Stimulated activated CD4-positive, alpha-beta T cell treated with anti-CD3 and anti-CD28 coated beads, Interleukin-12 subunit alpha, Interleukin-12 subunit beta, amount 100 ng/mL, for 48 hours (primary cell): ENCODE measurements at places on chromosomes 7 and 10.
A peak's percentile ranks its signal among the peaks of the same experiment; 100 is the strongest.

GRCh38 chr10:119205894-119206602 is 1.3 kb upstream of the GRK5 start:
- DNase-seq, result no peak

DNA sequence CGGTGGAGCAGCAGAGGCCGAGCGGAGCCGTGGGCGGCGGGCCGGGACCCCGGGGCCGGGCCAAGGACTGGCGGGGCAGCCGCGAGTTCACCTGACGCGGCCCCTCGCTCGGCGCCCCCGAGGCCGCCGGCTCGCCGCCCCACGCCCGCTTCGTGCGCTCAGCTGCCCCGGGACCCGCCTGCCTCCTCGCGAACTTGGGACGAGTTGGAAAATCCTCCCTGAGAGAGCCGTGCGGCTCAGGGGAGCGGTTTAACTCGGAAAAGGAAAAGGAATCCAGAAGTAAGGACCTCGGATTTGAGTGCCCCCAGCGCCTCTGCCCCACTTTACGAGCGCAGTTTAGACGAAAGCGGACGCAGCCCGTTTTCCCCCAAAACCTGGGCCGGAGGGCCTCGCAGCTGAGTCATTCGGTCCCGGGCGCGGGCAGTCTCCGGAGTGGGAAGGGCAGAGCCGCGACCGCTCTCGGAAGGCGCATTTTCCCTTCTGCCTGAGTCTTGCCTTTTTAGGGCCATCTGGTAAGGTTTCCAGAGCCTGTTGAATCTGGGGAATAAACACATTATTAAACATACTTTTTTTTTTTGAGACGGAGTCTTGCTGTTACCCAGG is 744 bp downstream of the CREM start:
- peak; percentile 62 for DNase-seq

DNA sequence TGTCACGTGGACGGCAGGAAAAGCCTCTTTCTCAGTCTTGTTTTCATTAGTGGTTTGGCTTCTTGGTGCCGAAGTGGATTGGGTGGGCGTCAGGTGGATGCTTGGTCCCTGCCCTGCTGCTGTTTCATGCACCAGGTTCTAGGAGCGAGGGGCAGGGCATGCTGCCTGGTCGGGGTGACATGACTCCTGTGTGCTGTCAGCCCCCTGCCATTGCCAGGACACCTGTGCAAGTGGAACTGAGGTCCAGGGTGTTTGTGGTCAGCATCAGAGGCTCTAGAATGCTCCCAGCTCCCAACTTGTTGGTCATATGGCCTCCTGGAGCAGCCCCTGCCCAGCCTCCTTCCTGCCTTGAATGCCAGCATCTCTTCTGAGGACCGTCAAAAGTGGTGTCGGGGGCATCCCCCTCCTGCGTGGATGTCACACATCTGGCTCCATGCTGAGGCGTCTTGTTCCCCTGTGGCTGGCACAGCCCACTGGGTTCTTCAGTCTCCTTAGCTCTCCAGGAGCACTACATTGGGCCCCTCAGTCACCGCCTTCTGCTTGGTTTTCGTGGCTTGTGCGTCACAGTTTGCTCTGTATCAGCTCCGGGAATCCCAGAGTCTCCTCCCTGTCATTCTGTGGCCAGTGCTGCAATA is 24.8 kb downstream of the ADCY1 start:
- DNase-seq, result no peak

DNA sequence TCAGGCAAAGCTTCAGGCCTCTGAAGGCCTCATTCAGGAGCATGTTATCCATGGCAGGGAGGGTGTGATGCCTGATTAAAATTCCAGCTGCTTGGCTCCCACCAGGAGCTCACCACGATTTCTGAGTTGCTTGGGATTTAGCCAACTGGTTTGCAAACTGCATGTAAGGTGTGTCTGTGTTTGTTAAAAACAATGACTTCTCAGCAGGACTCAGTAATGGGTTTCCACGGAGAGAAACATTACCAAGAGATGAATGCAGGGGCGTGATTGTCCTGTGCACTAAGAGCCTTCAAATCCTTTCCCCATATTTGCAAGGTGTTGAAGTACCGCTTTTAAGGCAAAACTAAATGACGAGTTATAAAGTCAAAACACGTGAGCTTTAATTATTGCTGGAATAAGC is 88.8 kb upstream of the BTBD16 start:
- no peak for DNase-seq

- no peak for DNase-seq
Measured at GRCh38 chr10:14567421-14567820, 207.3 kb downstream of the FAM107B start.

DNA sequence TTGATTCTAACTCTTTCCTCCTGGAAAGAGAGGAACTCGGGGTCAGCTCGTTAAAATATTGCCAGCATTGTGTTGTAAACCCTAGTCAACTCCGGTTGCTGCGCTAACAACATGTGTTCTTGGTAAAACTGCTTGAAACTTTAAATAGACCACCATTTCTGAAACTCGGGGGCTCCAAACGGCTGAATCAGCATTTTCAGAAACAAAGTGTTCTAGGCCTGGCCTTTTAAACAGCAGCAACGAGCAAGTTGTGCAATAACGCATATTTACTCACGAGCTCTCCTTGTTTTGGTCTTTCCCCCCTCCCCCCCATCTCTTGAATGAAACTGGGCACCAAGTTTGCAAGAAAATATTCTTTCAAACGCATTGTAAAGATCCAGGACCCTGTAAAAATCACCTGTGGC is 9.2 kb upstream of the GRB10 start:
- DNase-seq, result no peak

GRCh38 chr7:155951554-155952158 is 139.4 kb upstream of the SHH start:
- no peak for DNase-seq

DNA sequence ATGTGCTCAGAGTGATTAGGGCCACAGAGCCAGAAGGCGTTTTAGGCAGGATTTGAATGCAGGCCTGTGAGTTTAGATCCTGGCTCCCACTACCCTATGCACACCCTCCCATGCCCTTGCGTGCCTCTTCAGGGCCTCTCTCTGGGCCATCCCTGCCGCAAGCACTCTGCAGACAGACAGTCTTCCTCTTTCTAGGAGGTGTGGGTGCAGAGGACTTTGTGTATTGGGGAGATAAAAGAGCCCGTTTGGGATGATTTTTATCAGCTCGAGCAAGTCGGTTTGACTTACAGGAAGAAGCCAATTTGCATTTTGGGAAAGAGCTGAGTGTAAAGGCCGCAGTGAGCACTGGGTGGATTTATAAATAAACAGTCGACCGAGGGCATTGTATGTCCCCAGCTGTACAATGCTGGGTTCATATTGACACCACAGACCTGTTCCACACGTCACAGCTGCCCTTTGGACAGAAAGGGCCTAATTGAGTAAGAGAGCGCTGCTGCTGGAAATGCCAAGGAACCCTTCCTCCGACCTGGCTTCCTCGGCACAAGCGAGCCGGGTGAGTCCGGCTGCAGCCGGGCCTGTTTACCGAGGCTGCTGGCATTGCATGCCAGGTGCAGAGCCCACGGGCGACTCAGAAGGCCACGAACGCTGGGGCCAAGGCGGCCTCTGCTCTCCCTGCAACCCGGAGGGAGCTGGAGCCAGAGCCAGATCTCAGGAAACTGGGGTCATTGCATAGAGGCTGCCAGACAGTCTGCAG is 25.1 kb downstream of the ZMIZ1 start:
- no peak for DNase-seq

- no peak for DNase-seq
Measured at GRCh38 chr7:33870120-33870519, 35.2 kb upstream of the BMPER start.

GRCh38 chr10:4503076-4503475 is 322.9 kb upstream of the AKR1E2 start:
- no peak for DNase-seq

DNA sequence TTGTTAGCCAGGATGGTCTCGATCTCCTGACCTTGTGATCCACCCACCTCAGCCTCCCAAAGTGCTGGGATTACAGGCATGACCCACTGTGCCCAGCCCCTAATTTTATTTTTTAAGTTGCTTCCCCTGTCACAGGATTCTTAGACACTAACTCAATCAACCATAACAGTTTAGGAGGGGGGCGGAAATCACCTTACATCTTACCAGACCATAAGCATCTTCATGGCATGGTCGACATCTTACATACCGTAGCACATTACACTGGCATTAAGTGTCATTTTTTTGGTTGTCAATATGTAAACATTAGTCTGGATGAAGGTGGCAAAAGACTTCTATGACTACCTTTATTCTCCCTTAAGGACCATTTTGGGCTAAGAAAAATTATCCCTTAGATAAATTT is 95.6 kb downstream of the TRIM24 start:
- no peak for DNase-seq

DNA sequence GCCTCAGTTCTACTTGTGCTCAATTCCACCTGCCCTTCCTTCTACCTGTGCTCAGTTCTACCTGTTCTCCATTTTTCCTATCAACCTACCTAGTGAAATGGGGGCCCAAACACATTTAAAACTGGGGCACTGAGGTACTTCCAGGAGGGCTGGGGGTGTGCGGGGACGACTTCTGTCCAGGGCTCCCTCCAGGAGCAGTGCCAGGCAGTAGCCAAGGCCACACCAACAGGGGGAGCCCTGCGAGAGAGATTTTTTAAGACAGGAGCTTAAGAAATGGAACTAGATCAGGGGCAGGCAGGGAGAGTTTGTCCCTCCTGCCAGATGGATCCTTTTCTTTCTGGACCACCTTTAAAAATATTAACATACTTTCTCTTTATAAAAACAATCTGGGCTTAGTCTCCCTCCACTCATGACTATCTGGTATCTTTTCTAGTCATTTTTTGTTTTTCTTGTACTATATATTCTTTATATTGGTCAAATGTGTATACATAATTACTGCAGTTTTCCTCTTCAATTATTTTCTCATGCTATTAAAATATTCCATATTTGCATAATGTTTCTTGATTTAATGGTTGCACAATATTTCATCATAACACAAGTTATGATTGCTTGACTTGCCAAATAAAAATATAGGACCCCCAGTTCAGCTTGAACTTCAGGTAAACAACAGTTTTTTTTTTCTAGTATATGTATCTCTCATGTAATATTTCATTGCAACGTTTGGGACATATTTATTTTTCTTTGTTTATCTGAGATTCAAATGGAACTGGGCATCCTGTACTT is 47.3 kb upstream of the INSYN2A start:
- no peak for DNase-seq

GRCh38 chr7:95421000-95421846 is 13.6 kb downstream of the PON2 start:
- no peak for DNase-seq

DNA sequence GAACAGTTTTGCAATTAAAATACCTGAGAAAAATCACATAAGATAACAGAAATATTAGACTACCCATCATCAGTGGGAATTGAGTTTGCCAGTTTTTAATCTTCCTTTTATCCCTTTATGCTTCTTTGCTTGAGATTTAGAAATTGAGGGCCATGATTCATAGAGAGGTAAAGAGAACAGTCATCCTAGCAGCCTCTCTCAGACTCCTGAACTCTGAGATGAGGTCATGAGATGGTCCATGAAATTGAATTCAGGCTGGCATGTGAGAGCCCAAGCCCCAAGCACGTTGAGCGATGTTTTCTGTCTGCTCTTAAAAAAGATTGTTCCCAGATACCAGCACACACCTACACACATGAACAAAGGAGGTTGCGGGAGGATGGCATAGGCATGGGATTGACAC is 91.1 kb downstream of the CREB5 start:
- no peak for DNase-seq

GRCh38 chr10:11546581-11546980 is 64.9 kb downstream of the USP6NL start:
- no peak for DNase-seq

GRCh38 chr10:124650820-124651401 is 93.3 kb downstream of the FAM53B start:
- DNase-seq, result no peak

DNA sequence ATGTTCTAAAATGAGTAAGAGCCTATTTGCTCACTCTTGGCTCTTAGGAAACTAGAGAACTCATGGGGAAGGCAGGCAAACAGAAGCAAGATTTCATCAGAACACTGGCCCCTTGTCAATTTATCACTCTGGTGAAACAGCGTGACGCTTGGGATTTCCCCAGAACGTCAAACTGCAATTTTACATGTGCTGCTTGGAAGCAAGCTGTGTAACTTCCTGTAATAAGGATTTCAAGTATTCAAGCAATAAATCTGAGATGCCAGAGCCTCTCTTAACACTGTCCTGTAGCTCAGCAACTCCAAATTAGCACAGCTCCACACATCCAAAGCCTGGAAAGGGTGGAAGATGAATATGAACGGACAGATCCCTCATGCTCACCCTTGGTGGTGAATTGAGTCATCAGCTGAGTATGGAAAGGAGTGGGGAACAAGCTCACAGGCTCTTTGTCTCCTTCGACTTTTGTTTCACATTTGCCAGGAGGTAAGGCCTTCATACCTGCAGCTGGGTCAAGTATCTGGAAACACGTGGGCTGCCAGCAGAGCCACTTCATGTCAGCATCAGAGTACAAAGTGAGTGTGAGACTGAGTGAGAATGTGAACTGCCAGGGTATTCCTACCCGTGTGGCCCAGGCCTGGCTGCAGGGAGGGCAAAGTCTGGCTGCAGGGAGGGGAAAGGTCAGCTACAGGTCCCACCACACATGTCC is 140.4 kb upstream of the NAMPT start:
- peak; percentile 83 for DNase-seq

DNA sequence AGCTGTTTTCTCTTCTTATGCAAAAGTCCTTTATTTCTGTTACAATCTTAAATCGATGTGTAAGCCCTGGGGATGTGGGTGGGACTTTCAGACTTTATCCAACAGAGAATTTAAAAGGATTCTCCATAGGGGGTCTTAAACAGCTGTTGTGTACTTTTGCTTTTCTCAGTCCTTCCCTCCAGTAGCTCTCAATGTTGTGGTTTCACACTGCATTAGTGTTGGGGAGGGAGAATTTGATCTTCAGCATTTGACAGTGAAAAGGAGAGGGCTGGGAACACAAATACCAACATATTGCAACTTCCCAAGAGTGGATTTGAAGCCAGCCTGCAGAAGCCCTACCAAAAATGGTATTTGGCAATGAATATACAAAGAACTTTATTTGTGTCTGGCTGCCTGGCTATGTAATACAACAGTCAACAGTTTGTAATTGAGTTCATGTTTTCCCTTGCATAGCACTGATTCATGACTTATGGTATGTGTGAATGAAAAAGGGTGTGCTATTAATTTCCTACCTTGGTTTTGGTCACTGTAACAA is 80.1 kb upstream of the CAPZA2 start:
- DNase-seq, result no peak

DNA sequence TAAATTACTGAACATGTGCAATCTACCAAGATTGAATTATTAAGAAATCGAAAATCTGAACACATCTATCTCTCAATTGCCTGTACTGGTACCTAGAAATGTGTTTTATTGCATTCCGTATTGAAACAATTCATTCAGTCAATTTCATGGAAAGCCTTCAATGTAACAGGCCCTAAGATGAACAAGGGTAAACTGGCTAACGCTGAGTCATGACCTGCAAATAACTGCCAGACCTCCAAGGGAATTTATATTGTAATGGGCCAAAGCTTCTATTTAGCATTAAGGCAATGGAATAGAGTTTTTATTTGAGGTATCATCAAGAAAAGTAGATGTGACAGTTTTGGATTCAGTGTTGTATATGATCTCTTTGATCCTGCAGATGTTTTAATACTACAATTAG is 49.9 kb upstream of the CD36 start:
- DNase-seq, result no peak
